ENCODE measurements at places on chromosomes 1 and 21.

GRCh38 chr1:38536089-38536488 lies 323.5 kb downstream of the RRAGC start:
- no peak for DNase-seq

DNA sequence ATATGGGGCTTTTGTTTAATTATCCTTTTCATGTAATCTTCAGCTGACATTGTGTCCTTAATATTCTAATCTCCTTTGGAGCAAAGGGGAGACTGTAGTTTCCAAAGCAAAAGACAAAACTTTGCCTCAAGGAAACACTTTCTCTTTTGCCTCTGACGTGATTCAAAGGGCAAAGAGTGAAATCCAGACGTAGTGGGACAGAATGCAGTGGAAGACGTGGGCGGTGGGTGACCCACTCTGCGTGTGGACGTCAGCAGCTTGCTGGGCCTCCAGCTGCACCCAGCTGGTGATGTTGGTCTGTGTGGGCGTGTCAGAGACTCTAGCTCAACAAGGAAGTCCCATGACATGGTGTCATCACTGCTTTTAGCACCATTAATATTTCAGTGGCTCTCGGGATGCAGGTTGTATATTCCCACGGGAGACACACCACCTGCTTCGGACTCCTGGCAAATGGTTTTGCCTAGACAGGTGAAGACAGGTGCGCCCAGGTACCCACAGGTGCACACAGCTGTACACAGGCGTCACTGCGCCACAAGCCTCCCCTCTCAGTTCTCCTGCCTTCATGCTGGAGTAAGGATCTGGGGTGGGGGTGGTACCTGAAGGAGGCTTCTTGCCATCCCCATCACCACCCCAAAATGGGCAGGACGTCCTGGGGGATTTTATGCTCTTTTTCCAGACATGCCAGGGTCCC lies 292.1 kb upstream of the VAMP3 start:
- DNase-seq: no peak

- DNase-seq: no peak
Measured at GRCh38 chr1:187891993-187892682, 1063.4 kb downstream of the PLA2G4A start.

DNA sequence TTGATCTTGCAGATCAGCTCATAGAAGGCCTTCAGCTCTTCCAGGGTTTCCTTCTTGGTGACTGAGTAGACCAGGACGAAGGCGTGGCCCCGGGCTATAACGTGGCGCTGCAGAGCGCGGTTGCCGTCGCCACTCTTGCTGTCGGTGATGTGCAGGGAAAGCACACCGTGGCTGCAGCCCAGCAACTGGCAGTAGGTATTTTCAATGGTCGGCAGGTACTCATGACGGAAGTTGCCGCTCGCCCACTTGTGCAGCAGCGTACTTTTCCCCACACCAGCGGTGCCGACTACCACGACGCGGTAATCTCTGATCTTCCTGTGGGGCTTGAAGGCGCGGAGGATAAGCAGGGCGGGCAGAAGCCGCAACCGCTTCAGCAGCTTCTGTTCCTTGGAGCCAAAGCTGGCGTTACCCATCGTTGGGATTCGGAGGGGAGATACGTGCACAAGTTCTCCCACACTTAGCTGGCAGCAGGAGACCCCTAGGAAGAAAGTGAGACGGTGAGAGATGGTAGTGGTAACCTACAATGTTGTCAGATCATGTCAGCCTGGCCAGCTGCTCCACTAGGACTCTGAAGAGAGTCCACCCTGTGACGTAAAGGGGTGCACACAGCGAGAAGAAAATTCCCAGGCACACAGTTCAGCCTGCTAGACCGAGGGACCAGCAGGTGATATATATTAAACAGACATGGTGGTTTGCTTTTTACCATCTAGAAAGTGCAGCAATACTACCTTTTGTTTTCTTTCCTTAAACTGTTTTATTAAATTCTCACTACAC lies 3.4 kb downstream of the DIRAS3 start:
- no peak for DNase-seq

DNA sequence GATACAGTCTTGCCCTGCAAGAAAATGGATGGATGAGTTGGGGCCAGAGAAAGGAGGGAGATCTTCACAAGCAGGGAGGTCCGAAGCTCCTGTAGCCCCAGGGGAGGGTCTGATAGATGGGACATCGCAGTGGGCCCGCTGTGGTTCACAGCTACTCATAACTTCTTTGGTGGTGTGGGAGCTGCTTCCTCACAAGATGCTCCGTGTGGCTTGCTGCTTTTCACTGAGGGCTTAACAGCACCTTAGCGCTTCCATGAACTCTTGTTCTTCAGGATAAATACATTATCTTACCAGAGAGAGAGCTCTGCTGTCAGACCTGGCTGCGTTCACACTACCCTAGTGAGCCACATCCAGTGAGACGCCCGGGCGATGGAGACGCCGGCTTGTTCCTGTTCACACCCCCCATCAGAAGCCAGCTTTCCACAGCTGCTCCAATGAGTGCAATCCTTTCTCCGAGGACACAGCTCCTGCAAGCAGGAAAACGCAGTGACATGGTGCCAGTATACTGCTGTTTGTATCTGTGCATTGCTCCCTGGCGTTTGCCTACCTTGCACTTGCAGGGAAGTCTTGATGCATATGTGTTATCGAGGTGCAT lies 599.8 kb downstream of the AJAP1 start:
- no peak for DNase-seq

- DNase-seq: peak; percentile 62
Measured at GRCh38 chr1:163085904-163086268, 16.7 kb downstream of the RGS4 start.

- DNase-seq: no peak
Measured at GRCh38 chr1:228337711-228338520, 68.7 kb downstream of the TRIM11 start.

- DNase-seq: no peak
Measured at GRCh38 chr1:116962987-116963639, 38.4 kb upstream of the CD101 start.

All from M059J (cell line).